ENCODE measurements at places on chromosomes 12 and 14.

DNA sequence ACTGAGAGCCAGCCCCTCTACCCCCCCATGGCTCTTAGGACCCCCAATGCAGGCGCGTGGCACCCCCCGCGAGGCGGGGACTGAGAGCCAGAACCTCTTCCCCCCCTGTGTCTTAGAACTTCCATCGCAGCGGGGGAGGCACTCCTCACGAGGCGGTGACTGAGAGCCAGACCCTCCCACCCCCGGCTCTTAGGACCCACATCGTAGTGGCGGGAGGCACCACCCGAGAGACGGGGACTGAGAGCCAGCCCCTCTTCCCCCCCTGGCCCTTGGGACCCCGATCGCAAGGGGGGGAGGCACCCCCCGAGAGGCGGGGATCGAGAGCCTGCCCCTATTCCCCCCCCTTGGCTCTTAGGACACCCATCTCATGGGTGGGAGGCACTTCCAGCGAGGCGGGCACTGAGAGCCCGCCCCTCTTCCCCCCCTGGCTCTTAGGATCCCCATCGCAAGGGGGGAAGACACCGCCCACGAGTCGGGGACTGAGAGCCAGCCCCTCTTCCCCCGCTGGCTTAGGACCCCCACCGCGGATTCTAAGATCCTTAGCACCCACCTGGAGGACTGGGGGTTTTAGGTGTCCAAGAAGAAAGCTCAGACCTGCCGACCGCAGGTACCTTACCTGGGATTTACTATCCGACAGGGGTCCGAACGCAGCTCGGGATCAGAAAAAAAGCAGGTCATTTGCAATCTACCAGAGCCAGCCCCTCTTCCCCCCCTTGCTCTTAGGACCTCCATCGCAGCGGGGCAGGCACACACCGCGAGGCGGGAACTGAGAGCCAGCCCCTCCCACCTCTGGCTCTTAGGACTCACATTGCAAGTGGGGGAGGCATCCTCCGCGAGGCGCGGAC, 44.9 kb downstream of the DDX11 start:
- no peak for DNase-seq

GRCh38 chr12:130587966-130588365, 128.1 kb downstream of the RIMBP2 start:
- DNase-seq, result no peak

DNA sequence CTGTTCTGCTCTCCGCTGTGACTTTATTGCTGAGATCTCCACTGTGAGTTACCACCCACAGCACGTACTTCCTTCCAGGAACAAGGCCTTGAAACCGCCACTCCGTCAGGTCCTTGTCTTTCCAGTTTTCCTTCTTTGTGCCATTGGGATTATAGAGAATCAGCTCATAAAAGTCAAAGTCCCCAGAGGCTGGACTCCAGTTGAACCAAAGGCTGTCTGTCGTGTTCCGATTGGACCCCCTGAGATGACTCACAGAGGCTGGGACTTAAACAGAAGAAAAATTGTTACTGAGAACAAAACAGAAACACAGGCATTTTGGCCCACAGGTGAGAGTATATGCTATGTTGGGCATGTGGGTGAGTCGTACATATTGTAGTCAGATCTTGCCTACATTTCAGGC, 76.6 kb downstream of the PTPRB start:
- no peak for DNase-seq

GRCh38 chr12:91778091-91778832, 367.4 kb downstream of the BTG1 start:
- no peak for DNase-seq

DNA sequence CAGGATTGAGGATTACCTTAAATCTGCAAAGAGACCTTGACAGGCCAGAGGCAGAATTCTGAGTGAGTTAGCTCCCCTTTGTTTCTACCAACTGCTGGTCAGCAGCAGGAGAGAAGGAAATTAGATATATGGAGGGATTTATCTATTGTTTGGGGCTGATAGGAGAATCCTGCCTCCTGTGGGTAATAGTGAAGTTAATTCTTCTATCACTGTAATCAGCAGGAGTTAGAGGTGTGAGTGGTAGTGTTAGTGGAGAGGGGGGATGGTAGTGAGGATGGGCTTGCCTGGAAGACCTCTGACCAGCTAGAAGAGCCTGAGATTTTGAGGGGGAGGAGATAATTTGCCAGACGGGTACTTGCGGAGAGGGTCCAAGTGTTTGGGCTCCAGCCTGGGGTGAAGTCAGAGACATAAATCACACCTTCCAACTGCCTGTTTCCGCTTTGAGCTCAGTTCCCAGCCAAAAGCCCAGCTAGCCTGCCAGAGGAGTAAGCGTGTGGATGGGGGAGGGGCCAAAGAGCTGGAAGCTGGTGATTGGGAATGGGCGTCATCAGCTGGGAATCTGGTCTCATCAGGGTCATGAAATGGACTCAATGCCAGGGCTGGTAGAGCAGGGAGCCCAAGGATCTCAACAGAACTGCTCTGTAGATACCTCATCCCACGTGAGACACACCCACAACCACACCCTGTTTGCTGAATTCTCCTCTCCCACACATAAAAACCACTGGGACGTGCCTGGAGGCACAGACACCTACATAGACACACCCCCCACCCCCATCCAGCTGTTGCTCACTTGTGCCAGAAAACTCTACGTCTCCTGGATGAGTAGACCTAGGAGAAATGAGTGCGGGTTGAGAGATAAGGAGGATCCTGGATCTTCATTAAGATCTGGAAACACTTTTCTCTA, 13.1 kb upstream of the ITGA5 start:
- DNase-seq, result peak; percentile 51

GRCh38 chr14:53368711-53369201, 215.6 kb upstream of the DDHD1 start:
- no peak for DNase-seq

GRCh38 chr12:1474041-1474573, 120.3 kb downstream of the FBXL14 start:
- DNase-seq, result no peak

GRCh38 chr14:99267381-99267780, 4.6 kb downstream of the BCL11B start:
- no peak for DNase-seq

DNA sequence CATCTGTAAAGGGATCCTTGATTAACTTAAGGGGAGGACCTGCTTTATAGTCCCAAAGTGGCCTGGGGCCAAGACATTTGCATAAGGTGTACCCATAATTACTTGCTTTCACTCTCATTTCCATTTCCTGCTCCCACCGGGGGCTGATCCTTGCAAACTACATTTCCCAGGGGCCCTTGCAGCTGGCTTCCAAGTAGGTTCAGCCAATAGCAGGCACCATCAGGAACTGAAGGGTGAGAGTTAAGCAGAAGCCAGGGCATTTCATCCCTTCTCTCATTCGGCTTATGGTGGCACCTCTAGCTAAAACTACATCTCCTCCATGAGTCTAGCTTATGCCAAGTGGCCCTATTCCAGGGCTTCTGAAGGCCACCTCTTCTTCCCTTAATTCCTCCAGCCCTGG, 88.8 kb downstream of the CCDC60 start:
- DNase-seq, result no peak

DNA sequence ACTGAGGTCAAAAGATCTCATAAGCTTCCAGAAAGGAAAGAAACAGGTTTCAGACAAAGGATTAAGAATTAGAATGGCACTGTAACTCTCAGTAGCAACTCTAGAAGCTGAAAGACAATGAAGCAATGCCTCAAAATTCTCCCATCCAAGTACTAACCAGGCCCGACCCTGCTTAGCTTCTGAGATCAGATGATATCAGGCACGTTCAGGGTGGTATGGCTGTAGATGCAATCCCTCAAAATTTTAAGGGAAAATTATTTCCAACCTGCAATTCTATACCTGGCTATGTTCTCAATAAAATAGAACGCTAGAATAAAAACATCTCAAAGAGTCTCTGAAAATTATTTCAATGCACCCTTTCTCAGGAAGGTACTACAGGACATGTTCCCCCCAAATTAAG, 19.6 kb downstream of the NOXRED1 start:
- no peak for DNase-seq

GRCh38 chr14:51619561-51619960, 32.1 kb upstream of the FRMD6 start:
- no peak for DNase-seq

- DNase-seq, result no peak
These were observed 7.3 kb upstream of the TCHP start for GRCh38 chr12:109892748-109893147.

GRCh38 chr12:74539765-74540526, 2.3 kb downstream of the ATXN7L3B start:
- DNase-seq, result no peak

DNA sequence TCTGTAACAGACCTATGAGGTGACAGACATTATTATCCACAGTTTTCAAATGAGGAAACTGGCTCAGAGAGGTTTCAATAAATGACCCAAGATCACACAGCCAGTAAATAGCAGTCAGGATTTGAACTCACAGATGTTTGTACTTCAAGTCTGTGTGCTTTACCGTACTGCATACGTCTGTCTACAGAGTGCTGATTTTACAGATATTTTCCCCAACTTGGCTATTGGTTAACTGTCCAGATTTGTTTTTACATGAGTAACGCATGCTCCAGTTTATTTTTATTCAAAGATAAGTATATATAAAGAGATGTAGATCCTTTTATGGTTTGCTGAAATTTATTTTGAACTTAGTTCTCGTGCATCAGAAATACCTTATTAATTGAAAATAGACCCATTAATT, 65.7 kb upstream of the SLC38A2 start:
- DNase-seq, result no peak

DNA sequence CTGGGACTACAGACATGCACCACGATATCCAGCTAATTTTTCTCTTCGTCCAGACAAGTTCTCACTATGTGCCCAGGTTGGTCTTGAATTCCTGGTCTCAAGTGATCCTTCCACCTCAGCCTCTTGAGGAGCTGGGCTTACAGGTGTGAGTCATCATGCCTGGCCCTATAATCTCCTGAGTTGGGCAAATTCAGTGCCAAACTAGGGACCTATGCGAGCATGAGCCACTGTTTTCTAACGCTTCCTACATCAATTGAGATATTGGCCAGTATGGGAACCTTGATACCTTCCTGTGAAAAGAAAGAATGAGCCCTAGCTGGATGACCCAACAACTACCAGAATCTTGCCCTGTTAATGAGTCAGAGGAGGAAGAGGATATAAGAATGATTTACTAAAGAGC, 585.2 kb downstream of the C12orf50 start:
- DNase-seq, result no peak

DNA sequence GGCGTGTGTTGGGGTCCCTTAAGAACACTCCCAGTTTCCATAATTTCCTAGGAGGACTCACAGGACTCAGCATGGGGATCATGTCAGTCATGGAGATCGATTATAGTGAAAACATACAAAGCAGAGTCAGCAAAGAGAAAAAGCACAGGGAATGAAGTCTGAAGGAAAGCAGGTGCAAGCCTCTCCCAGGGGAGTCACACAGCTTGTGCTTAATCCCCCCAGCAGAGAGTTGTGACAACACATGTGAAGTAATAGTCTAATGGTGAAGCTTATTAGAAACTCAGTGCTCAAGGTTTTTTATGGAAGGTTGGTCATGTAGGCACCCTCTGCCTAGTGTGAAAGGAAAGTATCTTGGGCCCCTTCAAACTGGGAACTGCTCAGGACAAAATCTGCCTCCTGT, 149.0 kb upstream of the SEL1L start:
- DNase-seq, result no peak

DNA sequence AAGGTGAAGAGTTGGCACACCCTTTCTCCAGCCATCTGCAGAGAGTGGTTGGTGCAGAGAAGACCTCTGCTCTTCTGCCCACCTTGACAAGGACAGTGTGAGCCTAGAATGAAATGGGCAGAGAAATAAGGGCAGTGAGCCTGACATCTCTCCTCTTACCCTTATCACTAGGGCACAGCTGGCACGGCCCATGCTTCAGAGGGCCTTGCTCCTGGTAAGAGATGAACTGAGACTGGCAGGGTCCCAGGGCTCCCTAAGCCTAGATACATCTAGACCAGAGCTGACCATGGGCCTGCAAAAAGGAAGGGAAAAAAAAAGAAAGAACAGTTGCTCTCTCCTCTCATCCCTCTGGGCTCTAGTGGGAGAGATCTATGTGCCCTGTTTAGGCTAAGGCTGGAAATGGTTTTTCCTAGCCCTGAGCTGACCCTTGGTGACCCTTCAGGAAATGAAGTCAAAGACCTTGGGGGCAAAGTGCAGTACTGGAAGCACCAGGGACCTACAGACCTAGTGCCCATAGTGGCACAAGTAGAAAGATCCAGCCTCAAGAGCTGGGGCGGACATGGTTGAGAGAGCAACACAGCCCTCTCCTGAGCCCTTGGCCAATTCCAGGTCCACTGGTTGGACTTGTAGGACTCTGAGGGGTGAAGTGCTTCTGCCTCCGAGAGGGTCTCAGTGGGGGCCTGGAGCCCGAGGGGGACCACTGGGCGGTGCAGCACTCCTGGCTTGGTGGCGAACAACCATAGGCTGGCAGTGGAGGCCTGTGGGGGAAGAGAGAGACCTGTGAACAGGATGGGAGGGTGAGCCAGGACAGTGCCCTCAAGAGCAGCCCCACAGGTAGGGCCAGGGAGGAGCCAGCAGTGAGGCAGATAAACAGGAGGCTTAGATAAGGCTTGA, 22.0 kb downstream of the PRPF40B start:
- DNase-seq, result no peak

- DNase-seq, result no peak
These were observed 602.8 kb downstream of the RPS29 start for GRCh38 chr14:48983351-48983888.

DNA sequence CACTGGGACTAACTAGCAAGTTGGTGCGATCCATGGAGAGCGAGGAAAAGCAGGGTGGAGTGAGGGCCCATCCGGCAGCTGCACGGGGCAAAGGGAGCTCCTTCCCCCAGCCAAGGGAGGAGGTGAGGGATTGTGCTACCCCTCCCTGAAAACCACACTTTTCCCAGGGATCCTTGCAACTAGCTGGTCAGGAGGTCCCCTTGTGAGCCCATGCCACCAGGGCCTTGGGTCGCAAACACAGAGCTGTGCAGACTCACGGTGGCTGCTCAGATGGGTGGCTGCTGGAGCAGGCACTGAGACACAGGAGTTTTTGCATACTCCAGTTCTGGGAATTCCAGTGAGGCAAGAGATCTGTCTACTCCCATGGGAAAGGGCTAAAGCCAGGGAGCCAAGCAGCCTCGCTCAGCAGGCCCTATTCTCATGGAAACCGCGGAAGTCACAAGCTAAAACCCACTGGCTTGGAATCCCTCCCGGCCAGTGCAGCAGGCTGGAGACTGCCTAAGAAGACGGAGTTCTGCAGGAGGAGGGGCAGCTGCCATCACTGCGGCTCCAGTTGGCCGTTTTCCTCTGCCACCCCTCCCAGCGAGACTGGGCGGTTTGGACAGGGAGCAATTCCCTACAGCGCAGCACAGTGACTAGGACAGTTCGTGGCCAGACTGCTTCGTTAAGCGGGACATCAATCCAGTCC, 10.9 kb upstream of the ZNF705A start:
- DNase-seq, result no peak

DNA sequence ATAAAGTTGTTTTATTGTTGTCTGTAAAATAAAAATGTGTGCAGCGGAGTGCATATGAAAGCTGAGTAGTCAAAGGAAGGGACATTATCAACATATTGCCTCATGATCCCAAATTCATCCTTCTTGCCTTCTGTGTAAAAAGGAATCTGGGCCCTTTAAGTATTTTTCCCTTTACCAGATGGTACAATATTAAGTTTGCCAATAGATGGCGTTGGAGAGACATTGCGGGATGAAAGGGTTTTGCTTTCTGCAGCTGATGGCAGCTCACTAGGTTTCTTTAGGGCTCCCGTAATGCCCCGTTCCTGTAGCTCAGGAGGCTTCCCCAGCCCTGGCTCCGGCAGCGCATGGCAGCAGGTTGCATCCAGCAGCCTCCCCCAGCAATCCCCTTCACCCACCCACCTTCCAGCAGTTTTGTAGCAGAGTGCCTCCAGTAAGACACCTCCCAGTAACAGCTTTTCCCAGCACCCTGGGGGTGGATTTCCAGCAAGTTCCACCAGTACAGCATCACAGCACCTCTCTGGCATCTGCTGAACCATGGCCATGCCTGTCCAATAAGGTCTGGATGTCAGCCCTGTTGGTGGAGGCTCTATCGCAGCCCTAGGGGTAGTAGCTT, 354.4 kb downstream of the MED13L start:
- DNase-seq, result no peak
